Neural progenitor cell (in vitro differentiated cells): ENCODE measurements at places on chromosomes 11 and 22.

- DNase-seq, result peak; percentile 96
These were observed 10.0 kb downstream of the SDF2L1 start for GRCh38 chr22:21652010-21652546.

GRCh38 chr11:32983506-32983905 lies 32.2 kb upstream of the DEPDC7 start:
- DNase-seq, result no peak

DNA sequence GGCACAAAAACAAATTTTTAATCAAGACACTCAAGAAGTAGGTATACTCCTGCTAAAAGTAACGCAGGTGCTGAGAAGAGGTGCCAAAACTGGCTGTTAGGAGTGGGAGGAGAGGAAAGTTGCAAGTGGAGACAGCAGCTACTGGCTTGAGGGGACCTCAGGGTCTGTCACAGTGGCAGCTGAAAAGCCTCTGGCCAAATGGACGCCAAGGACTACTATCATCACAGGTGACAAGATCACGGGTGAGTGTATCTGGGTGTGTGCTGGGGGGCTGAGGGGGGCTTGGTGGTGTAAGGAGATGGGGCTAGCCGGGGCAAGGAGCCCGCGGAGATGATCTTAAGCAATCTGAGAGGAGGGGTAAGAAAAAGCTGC lies 687 bp downstream of the ZNF202 start:
- DNase-seq, result no peak

DNA sequence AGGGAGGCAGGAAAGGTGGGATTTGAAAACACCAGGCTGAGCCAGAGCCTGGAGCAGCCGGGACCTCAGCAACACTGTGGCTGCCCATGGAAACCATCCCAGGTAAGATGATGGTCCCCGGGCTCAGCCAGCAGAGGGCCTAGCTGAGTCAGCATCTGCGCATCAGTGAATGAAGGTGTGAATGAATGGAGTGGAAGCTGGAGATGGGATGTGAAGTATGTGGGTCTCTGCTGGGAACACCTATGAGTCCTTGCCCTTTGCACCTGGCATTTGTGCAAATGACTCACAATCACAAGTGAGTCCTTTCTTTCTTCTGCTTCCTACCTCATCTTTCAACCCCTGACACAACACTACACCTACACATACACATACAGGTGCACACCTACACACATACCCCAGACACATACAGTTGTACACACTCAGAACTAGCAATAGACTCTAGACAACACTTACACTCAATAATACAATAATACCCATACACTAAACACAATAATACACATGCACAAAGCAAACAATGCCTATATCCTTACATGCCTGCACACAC lies 62.8 kb upstream of the PRDM11 start:
- peak; percentile 57 for DNase-seq

GRCh38 chr22:40345815-40346184 lies 500 bp upstream of the ADSL start:
- DNase-seq, result peak; percentile 53

DNA sequence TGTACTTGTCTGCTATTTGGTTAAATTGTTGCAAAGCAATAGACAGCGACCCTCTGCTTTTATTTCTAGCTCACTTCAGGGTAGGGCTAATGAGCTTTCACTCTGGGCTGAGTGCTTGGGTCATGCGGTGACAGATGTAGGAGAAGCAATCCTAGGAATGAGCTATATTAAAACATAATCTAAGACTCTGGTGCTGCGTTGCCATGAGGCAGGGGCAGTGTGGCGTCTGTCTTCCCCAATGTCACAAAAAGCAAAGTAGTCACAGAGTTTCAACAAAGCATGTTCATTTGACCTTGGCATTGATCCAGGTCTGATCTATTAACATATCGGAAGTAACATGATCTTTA lies 55.5 kb upstream of the GRAMD1B start:
- no peak for DNase-seq

- no peak for DNase-seq
These were observed 121.0 kb upstream of the MPPED2 start for GRCh38 chr11:30707110-30707509.

GRCh38 chr11:122101625-122102291 lies 14.3 kb downstream of the BLID start:
- peak; percentile 86 for DNase-seq

DNA sequence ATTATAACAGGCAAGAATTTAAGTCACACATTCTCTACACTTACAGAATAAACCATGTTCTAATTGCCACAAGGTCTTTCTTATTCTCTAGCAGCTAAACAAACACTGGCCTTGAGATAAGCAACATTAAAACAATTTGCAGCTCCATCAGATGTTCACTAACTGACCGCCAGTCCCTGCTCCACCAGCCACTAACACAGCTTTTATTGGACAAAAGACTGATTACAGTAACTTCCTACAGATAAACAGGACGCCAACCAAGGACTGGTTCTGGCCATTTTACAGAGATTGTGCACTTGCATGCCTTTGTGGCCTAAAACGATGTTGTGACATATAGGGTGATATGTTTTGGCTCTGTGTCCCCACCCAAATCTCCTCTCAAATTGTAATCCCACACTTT lies 388.9 kb upstream of the LRRC4C start:
- no peak for DNase-seq

GRCh38 chr11:22479971-22480720 lies 142.0 kb downstream of the SLC17A6 start:
- DNase-seq, result no peak

DNA sequence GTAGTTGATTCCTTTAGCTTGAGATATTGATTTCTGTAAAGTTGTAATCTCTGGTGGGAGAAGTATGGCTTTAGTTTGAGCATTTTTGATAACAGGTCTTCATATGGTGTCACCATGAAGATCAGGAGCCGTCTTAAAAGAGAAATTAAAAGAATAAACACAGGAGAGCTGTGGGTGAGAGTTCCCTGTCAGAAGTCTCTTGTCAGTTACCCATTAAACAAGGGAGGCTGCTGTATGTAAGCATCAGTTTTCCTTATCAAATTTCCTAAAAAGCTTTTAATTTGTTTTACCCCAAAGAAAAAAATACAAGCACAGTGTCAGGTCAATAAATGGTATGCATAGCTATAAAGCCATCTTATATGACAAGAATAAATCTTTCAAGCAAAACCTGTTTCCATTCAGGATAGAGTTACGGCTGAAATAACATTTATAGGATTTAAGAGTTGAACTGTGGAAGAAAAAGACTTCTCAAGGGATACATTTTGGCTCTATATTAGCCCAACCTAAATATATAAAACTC lies 767.5 kb downstream of the JRKL start:
- DNase-seq, result no peak

DNA sequence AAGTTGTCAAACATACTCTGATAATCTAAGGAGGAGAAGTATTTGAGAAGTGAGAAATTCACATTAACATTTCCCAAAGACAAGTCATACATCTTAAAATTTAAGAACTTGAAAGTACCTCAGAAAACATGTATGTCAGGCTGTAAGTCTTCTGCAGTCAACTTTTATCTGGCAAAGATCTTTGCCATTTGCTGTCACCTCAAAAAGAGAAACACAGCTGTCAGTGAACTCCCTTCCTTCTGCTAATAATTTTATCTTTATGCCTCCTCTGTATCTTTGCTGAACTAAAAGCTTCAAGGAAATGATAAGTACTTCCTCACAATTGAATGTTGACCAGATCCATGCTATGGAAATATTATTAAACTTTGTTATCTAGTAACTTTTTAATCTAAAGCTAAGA lies 18.7 kb downstream of the TTC17 start:
- no peak for DNase-seq

DNA sequence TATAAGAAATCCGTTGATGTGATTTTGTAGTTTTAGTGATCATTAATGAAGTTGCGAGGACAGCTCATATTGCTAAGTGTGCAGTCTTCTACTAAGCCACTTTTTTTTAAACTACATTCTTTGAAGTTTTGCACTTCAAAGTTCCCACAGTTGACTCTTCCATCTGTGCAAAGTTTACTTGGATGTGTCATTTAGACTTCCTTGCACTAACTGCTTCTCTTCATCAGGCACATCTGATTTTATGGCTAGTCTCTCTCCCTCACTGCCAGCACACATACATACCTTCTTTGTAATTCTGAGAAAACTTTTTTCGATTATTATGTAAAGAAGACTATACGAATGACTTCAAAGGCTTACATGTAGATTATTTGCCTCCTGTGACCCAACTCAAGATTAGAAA lies 250.0 kb downstream of the DYNC2H1 start:
- DNase-seq, result no peak

GRCh38 chr11:123474994-123475393 lies 44.9 kb downstream of the GRAMD1B start:
- no peak for DNase-seq

DNA sequence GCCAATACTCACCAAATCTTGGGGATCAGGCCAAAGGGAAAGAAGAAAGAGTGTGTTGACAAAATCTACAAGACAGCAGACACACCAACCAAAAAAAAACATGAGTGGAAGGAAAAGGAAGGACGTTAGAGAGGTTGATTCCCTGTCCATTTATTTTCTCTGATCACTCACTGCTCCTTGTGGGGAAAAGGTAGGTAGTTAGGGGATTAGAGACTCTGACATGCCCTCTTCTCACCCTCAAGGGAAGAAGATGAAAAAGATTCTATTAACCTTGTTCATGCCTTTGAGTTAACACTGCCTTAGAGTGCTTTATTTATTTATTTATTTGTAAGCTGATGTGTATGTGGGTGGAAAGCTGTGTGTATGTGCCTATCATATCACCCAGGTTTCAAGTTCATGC lies at the start of gene OR52H1:
Gene OR52H1, minus strand, starts transcription at position 101 of the 400 bp plus-strand sequence. CDS start 3,035 bp downstream, outside the sequence.
- no peak for DNase-seq

GRCh38 chr11:86577644-86578636 lies 94.5 kb downstream of the ME3 start:
- no peak for DNase-seq

GRCh38 chr11:59225017-59225416 lies 12.3 kb upstream of the MPEG1 start:
- no peak for DNase-seq

DNA sequence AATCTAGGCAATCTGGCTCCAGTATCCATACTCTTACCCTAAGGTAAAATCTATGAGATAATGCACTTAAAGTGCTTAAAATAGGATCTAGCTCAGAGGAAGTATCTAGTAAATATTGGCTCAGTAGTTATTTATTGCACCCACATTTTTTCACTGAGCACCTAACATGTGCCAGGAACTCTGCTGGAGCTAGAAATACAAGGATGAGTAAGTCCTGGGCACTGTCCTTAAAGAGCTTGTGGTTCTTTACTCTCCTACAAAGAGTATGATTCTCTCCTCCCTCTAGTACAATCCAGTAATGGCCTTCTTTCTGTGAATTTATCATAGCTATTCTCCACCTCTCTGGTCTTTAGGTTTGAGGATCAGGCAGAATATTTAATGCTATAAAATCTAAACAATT lies 59.2 kb downstream of the DEUP1 start:
- DNase-seq, result no peak

GRCh38 chr11:8531312-8531711 lies 62.7 kb downstream of the STK33 start:
- peak; percentile 8 for DNase-seq

GRCh38 chr11:78586452-78587046 lies 11.9 kb upstream of the NARS2 start:
- no peak for DNase-seq

DNA sequence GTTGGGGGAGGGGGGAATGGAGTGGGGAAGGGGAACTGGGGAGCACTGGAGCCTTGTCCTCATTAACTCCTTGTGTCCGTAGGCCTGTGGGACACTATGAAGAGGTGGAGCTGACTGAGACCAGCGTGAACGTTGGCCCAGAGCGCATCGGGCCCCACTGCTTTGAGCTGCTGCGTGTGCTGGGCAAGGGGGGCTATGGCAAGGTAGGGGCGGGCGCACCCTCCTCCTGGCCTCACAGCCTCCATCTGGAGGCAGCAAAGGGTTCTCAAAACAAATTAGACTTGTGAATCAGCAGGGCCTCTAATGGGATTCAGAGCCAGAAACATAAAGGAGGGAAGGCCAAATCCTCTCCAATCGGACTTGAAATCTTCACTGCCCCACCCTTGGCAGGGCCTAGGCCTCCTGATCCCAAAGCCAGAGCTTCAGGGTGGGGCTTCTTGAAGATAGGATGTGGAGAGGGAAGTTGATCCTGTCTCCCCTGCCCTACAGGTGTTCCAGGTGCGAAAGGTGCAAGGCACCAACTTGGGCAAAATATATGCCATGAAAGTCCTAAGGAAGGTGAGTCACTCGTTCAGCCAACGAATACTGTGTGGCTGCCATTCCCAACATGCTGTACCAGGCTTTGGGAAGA lies 859 bp downstream of the RPS6KB2 start:
- no peak for DNase-seq
